ENCODE measurements at places on chromosomes 7 and 10. TPM values are rescaled to one million over a fixed set of nuclear protein-coding genes. Genes with fewer than 3 reads are reported as not detected.

GRCh38 chr10:110528224-110528996, 30.7 kb downstream of the DUSP5 start:
- DNase-seq = no peak

GRCh38 chr7:135845415-135846075, 96.9 kb upstream of the FAM180A start:
- DNase-seq = no peak

DNA sequence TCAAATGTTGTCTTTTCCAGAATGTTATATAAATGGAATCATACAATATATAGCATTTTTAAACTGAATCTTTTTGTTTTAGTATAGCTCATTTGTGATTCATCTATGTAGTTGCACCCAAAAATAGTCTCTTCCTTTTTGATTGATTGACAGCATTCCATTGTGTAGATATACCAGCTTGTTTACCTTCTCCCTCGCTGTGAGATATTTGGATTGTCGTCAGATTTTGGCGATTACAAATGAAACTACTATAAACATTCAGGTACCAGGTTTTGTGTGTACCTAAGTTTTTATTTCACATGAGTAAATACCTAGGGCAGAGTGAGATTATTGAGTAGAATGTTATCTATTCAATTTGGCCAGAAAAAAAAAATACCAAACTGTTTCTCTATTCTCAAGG, 584.7 kb upstream of the SORCS1 start:
- no peak for DNase-seq

The PKD2L1 gene
- not detected for total RNA-seq

The PRKAG2 gene
- total RNA-seq = 25.6 TPM
